ENCODE measurements at places on chromosomes 2 and 18. TPM values are rescaled to one million over a fixed set of nuclear protein-coding genes. Genes with fewer than 3 reads are reported as not detected.

- no peak for DNase-seq
Measured at GRCh38 chr2:136243638-136244535, 125.9 kb upstream of the CXCR4 start.

Gene ALKAL2
- 2.7 TPM for total RNA-seq

GRCh38 chr18:38789141-38789540 lies 1223.5 kb upstream of the CELF4 start:
- no peak for DNase-seq

Gene TEX44
- not detected for total RNA-seq

GRCh38 chr2:219569635-219570034 lies 1.7 kb downstream of the OBSL1 start:
- DNase-seq = no peak

GRCh38 chr18:52948868-52949444 lies 609.0 kb downstream of the DCC start:
- no peak for DNase-seq

- no peak for DNase-seq
Measured at GRCh38 chr2:144350151-144350802, 169.6 kb downstream of the ZEB2 start.

GRCh38 chr18:22827216-22827615 lies 105.9 kb upstream of the RBBP8 start:
- no peak for DNase-seq

DNA sequence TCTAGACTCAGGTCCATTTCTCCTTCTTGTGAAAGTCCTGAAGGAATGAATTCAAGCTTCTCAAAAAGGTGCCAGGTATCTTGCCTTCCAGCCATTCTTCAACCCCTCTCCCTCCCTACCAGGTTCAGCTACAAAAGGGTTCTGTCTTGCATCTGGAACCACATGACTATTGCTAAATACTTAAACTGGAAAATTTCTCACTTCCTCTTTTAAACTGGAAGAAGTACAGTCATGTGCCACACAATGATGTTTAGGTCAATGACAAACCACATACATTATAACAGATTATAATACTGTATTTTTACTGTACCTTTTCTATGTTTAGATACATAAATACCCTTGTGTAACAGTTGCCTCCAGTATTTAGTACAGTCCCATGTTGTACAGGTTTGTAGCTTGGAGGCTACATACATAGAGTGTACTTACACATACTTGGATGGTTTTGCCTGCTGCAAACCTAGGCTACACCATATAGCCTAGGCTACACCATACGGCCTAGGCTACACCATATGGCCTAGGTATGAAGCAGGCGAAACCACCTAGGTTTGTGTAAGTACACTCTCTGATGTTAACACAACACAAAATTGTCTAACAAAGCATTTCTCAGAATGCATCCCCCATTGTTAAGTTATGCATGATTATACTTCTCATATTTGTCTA lies 142.0 kb upstream of the DNMT3A start:
- no peak for DNase-seq

DNA sequence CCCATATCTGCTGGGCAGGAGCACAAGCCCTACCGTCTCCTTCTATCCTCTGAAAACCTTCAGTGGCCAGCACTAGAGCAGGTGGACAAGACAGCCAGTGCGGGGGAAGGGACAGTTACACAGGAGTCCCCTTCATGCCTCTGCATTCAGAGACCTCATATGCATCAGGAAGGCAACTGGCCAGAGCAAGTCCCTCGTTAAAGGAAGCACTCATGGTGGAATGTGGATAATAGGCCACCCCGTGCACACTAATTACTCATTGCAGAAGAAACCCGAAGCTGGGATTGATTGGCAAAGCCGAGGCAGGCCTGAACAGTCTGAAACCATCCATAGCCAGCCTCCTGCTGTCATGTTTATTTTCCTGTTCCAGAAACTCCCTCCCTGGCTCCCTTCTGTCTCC lies 11.2 kb downstream of the KIAA2012 start:
- no peak for DNase-seq

- no peak for DNase-seq
Measured at GRCh38 chr18:33123862-33124518, 316.5 kb downstream of the CCDC178 start.

DNA sequence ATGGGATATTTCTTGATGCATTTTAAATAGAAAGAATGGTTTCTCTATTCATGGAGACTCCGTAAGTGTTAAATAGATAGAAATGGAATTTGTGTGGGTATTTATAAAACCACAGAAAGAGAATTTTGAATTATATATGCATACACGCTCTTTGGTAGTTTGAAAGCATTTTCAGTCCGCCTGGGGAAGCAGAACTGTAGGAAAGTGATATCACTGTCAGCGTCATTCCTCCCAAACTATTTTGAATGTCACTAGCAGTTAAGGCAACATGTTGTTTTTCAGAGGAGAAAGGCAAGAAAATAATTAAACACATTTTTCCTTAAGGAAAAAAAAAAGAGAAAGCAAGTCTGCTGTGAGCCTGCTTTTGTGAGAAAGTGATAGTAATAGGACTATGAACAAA lies 8.7 kb upstream of the ERMN start:
- DNase-seq = no peak

DNA sequence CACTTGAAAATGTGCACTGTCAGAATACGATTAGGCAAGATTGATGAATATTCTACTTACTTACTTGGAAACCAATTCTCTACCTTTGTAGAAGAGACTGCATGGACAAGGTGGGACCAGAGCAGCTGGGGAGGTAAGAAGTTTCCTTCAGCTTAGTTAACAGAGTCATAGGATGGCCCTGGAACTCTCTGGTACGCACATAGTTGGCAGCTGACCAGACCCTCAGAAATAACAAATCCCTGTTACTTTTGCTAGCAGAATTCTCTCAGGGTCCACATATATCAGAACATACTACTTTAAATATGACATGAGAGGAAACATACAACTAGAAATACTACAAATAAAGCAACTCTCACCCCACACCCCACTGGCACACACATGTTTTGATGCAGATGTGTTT lies 24.8 kb upstream of the STAT1 start:
- DNase-seq = no peak

DNA sequence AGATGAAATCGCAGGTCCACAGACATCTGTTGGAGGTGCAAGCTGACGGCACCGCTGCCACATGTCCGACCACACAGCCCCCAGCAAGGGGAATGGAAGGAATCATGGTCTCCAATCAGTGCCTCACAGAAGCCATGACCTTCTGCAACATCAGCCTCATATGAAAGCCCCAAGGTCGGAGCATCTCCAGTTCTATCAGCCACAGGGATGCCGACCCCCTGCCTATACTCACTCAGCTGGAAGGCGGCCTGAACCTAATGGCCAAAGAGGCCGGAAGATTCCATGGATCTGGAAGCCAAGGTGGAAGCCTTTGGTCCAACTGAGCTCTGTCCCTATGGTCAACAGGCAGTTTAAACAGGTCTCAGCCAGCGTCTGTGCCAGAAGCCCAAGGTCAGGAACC lies 278.8 kb downstream of the TNS1 start:
- peak; percentile 65 for DNase-seq

- peak; percentile 80 for DNase-seq
Measured at GRCh38 chr2:227817850-227818674, 4.4 kb downstream of the CCL20 start.

Gene BCL11A
- 16.9 TPM for total RNA-seq

DNA sequence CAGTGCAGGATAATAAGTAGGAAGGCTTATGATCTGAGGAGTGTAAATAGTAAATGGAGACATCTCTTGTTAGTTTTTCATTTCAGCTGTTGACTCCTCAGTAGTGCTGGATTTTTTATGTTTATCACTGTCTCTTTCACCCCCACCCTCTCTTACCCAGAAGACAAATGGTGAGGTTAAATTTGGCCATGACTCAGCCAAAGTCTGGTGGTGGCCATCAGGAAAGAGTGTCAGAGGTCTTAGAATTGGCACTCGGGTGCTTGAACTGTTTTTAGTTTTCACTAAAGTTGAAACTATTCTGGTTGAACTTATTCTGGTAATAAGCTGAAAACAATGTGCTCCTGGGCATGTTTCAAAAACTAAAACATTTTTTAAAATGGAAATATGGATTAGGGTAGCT lies 123.3 kb downstream of the FHOD3 start:
- DNase-seq = no peak
